ENCODE measurements at places on chromosomes 7 and 10.

DNA sequence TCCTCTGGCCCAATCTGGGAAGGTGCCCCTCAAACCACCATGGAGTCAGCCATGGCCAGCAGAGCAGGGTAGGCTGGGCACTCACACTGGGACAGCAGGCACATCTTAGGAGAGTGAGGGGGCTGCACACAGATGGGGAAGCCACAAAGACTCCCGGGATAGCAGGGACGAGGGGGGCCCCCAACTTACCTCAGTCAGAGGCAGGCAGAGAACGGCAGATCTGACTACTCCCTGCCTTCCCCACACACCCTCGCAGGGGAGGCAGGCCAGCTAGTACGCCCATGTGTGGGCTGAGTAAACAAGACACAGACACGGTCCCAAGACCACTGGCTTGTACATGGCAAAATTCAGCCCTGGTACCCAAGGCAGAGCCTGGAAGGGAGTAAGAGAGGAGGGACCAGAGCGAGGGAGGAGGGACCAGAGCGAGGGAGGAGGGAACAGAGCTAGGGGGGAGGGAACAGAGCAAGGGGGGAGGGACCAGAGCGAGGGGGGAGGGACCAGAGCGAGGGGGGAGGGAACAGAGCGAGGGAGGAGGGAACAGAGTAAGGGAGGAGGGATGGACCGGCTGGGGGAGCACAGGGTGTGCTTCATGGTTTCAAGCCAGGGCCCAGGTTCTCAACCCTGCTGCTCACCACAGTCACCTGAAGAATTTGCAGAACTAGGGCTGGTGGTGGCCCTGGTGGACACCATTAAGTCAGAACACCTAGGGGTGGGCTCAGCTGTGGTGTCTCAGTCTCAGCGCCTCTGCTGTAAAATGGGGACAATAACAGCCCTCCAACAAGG, 73.8 kb downstream of the RGS10 start:
- DNase-seq = peak; percentile 66

DNA sequence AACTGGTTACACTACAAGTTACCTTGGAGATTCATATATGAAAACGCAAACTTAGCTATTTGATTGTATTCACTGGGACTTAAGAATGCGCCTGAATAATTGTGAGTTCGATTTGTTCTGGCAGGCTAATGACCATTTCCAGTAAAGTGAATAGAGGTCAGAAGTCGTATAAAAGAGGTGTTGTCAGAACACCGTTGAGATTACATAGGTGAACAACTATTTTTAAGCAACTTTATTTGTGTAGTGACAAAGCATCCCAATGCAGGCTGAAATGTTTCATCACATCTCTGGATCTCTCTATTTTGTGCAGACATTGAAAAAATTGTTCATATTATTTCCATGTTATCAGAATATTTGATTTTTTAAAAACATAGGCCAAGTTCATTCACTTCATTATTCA, 9.3 kb downstream of the STEAP1 start:
- DNase-seq = no peak

GRCh38 chr7:64916-65341, 127.4 kb upstream of the FAM20C start:
- DNase-seq = no peak

- DNase-seq = peak; percentile 72
Measured at GRCh38 chr10:47022311-47023131, 111.3 kb downstream of the PTPN20 start.

All from Right ventricle myocardium inferior (tissue), 1 donor.